ENCODE measurements at places on chromosomes 7 and 10. TPM values are rescaled to one million over a fixed set of nuclear protein-coding genes. Genes with fewer than 3 reads are reported as not detected.

Gene UNCX
- total RNA-seq = not detected

Gene FOXP2
- total RNA-seq = 0.46 TPM

Gene MYPN
- not detected for total RNA-seq

Gene LRRD1
- not detected for total RNA-seq

Gene ZNF488
- total RNA-seq = 2.3 TPM

Gene CALCR
- not detected for total RNA-seq

Gene ACTL6B
- total RNA-seq = not detected

Gene RGS10
- total RNA-seq = 71.5 TPM

Gene DRGX
- total RNA-seq = not detected

Gene USP54
- 17.1 TPM for total RNA-seq

Gene ATP5F1C
- total RNA-seq = 366 TPM

Gene LIPK
- 1.4 TPM for total RNA-seq

Gene ERVW-1
- total RNA-seq = not detected

Gene NEUROG3
- total RNA-seq = not detected

Gene TFEC
- not detected for total RNA-seq

Gene BTBD16
- 0.14 TPM for total RNA-seq

Gene RPEL1
- total RNA-seq = not detected

Gene CHAT
- not detected for total RNA-seq

Gene NXPH1
- total RNA-seq = not detected

Gene SSC4D
- total RNA-seq = 4.3 TPM

Gene HYAL4
- 0.21 TPM for total RNA-seq

Gene BAIAP2L1
- 29.0 TPM for total RNA-seq

Gene ZNF3
- 17.4 TPM for total RNA-seq

Gene PLAU
- 167 TPM for total RNA-seq

Gene GSTO2
- 37.8 TPM for total RNA-seq

Gene SLC29A4
- 1.3 TPM for total RNA-seq

Gene SUFU
- 6.8 TPM for total RNA-seq

Gene PPP1R17
- not detected for total RNA-seq

Gene UTF1
- not detected for total RNA-seq

Gene SGMS1
- 50.6 TPM for total RNA-seq

Gene RAB18
- 38.4 TPM for total RNA-seq
